NCI-H1417 treated with DMSO at 0.1 percent for 48 hours (cell line): ENCODE measurements at places on chromosomes 12 and 14.

DNA sequence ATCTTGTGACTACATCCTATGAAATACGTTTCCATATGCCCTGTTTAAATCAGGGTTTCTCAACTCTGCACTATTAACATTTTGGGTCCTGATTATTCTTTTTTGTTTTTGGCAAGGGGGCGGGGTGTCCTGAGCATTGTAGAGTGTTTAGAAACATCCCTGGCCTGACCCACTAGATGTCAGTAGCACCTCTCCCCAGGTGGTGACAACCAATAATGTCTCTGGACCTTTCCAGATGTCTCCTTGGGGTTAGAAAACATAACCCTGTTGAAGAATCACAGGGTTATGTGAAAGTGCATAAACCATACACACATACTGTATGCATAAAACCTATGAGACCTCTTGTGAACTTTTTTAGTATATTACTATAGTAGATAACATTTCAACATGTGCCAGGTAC lies 1.4 kb downstream of the ACAD10 start:
- DNase-seq, result no peak

DNA sequence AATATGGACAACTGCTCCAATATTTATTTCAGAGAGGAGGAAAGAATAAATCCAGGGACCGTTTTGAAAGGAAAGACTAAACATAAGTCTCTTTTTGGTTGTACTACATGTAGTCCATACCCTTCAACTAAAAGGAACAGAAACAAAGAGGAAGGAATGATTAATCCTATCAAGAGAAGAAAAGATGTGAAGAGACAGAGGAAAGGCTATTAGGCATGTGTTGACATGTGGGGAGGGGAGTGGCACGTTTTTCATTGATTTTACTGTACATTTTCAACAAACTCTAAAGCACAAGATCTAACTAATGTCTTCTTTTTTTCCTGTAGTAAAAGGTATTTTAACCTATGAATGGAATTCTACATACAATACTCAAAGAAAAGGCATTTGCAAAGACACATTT lies 85.6 kb downstream of the NAV3 start:
- DNase-seq, result no peak

DNA sequence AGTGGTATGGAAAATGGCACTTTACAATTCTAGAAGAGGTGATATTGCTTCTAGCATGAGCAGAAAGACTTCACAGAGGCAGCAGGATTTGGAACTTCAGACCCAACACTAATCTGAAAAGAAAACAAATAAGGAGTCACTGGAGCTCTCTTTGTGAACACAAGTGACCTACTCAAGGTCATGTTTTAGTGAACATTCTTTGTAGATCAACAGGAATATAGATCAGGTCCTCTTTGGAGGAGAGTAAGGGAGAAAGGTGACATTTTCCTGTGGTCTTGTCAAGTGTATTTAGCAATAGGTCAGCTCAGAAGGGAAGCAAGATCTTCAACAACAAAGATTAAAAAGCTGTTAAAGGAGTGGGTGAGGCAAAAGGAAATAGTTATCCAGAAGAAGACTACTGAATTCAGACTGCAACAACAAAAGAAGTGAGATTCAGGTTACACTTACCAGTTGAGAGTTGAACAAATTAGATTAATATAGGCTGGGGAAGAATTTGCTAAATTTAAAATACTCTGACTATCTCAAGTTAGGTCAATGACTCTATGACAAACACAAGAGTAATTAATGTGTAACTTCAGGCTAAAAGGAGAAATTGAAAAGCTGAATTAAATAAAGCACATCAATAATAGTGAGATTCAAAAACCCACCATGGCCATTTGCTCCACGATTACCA lies 528.2 kb downstream of the RPS29 start:
- no peak for DNase-seq

GRCh38 chr12:52442600-52443061 lies 8.5 kb upstream of the KRT75 start:
- DNase-seq, result no peak

DNA sequence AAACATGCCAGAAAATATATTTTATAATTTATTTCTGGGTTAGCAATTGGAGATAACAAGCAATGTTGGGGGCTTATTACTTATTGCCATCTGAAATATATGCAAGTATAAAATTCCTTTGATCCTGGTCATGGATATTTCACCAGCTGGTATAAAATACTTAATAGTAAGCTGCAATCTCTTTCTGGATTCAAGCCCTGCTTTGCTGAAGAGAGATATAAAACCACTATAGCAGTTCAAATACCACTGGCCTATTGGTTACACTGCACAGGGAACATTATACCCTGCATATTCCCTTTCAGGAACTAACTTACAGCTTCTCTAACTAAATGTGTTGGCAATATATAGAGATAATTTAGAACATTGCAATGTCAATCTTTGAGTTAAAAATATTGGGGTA lies 546.2 kb upstream of the ATP2B1 start:
- no peak for DNase-seq

- DNase-seq, result no peak
Measured at GRCh38 chr12:57239587-57240065, 10.1 kb downstream of the SHMT2 start.

DNA sequence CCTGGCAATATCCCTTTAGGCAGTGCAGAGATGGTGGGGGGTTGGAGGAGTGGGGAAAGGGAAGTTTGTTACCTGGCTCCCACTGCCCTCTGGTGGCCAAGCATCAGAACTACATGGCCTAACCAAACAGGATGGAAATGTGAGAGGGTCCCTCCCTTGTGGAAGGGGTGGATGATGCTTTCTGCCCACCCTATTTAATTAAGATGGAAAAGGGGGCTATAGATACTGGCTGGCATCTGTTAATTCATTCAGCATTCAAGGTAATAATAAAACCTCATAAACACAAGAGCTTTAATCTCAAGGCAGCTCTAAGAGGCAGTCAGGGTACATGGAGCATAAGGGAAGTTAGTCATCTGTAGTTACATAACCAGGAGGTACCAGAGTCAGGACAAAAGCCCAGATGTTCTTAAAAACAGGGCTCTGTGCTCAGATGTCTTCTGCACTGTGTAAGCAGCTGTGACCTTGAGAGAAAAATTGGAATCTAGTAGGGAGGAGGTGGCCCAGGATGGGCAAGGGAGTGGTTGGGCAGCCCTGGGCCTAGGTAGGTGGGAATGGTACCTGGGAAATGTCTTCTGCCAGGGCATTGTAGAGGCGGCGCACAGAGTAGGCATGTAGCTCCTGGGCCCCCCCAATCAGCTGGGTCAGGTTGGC lies 4.6 kb downstream of the AP1G2 start:
- no peak for DNase-seq

DNA sequence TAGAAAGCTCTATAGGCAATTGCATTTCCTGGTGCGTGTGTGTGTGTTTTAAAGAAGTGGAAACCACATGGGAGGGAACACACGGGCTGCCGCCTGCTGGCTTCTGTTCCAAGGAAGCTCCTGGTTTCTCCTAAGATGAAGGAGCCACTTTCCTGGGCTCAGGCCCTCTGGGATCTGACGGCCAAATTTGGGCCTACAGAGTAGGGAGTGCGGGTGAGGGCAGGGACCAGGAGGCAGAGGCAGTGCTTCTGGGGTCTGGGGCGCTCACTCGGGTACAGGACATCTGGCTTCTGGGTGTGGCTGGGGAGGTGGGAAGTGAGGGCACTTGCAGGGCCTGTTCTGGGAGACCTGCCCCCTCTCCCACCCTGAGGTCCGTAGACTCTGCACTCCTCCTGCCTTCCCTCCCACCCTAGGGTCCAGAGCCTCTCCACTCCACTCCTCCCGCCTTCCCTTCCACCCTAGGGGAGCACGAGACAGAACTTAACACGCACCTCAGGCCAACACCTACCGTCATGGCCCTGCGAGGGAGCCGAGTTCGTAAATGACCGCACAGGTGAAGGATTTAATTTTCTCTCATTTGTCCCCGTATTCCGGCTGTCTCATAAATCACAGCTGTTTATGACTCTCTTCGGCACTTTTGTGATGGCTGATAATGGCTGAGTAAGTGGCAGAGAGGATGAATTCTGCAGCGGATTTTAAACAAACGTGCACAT lies 127.7 kb downstream of the KIF26A start:
- peak; percentile 51 for DNase-seq

- DNase-seq, result no peak
Measured at GRCh38 chr12:49665384-49665783, 41.8 kb downstream of the FMNL3 start.
